Ascending aorta (tissue), 2 donors: ENCODE measurements at places on chromosomes 2 and 18. TPM values are rescaled to one million over a fixed set of nuclear protein-coding genes. Genes with fewer than 3 reads are reported as not detected.

Gene DYNAP
- not detected for total RNA-seq

Gene RTTN
- total RNA-seq = 9.5 TPM

Gene RNF152
- total RNA-seq = 9.6 TPM

Gene GTF2A1L
- 22.2 TPM for total RNA-seq

Gene AQP12B
- total RNA-seq = not detected

Gene CTDP1
- 31.7 TPM for total RNA-seq

Gene PLA2R1
- 9.3 TPM for total RNA-seq

Gene SERPINB13
- total RNA-seq = not detected

Gene ARHGAP15
- total RNA-seq = 1.4 TPM
